Liver (tissue), 10 donors: ENCODE measurements at places on chromosomes 2 and 18. TPM values are rescaled to one million over a fixed set of nuclear protein-coding genes. Genes with fewer than 3 reads are reported as not detected.

DNA sequence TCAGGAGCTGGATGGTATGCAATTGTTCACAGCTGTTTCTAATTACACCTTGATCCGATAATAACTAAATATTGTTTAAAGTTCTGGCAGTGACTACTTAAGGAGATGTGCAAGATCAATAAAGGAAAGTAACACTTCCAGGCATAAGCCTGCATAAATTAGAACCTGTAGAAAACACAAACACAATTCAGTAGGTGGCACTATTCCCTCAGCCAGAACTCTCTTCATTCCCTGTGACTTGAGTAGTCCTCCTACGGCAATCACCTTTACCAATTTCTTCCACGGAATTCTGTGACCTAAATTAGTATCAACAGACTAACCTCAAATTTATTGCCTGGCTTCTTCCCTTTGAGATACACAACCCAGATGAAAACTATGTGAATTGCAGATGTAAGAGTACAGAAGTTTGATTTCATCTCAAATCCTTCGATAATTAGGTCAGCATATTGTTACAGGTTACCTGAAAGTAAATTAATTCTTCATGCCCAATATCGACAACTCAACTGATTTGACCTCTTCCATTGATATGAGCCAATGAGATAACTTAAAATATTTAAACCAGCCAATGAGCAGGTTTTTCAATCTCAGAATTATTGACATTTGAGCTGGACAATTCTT is 137.8 kb downstream of the PID1 start:
- no peak for DNase-seq

DNA sequence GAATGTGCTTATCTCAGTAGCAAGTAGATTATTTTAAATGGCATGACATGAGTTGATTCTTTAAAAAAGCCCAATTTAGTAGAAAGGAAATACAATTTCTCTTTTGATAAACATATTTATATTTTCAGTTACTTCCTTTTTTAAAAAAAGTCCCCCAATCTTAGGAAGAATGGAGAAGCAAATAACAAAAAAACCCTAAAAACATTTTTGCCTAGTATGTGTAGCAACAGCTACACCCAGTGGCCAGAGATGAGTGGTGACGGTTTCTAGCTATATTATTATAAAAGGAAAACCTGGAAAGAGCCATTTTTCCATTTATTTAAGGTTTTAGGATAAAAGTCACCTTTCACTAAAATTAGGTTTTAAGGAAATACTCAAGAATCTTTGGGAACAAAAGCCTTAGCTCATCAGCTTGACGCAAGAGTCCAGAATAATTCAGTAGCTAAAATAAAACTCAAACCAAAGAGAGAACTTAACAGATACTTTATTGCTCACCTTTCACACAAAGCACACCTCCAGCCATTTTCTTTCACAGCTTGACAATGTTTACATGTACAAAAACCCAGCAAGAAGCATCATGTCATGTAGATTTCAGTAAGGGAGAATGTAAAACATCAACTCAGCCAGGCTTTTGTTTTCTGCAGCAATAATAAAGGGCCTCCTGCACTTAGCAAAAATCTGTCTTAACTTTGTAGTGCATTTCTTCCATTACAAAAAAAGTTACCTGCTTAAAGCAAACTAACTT is 15.7 kb downstream of the FAM98A start:
- DNase-seq: no peak

- DNase-seq: no peak
Measured at GRCh38 chr2:58432491-58433170, 191.5 kb upstream of the FANCL start.

GRCh38 chr2:219562049-219563020 is 9.0 kb downstream of the OBSL1 start:
- DNase-seq: no peak

GRCh38 chr2:29115797-29116781 is 874 bp downstream of the CLIP4 start:
- no peak for DNase-seq

Gene CFAP221
- 0.23 TPM for total RNA-seq

Gene MARCHF4
- not detected for total RNA-seq

DNA sequence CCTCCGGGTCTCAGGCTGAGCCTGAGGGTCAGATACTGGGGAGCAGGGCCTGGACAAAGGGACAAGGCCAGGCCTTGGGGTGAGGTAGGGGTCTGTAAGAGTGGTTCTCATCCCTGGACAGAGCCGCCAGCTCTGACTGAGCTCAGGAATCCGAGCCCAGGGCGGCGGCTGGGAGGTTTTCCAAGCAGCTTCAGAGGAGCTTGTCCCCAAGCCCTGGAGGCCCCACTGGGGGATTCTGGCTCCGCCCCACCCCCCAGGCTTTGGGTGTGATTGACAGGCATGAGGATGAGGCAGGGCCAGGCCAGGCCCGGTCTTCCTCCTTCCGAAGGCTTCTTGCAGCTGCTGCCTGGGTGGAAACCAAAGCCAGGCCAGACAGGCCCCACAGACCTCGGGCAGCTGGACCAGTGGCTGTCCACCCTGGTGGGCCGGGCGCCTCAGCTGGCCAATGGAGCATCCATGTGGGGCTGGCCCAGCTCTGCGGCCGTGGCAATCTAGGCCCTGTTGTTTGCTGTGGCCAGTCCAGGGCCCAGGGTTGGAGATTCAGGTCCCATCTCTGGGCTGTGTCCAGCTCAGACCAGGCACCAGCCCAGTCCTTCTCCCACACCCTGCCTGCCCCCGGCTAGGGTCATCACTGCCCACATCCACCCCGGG is 23.1 kb upstream of the GPC1 start:
- DNase-seq: no peak

DNA sequence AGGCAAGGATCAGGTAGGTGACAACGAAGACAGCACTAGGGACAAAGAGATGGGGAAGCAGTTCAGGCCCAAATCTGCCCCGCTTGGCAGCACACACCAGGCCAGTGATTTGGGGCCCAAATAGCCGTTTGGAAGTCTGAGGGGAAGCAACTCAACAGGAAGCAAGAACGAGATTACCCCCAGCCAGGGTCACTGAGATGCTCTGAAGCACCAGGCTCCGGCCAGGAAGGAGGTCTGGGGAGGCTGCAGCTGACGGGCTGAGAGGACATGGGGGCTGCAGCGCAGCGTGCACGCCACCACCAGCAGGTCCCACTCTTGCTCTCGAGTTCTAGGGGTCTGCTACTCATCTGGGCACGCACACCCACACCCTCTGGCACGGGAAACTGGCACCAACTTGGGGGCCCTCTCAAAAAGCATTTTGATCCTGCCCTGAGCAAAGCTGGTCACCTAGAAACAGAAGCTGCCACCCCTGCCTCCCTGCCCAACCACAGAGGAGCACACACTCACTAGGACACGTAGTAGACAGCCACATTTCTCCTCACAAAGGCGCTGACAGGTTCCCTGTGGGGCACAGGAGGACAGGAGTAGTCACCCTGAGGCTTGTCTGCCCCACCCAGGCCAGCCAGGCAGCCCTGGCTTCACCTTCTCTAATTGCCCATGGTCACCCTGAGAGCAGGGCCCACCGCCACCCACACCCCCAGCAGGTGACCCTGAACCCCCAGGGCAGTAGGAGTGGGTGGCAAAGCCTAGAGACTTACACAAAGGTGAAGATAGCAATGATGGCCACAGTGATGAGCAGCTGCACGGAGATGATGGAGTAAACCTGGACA is 8.4 kb downstream of the PNKD start:
- DNase-seq: no peak

DNA sequence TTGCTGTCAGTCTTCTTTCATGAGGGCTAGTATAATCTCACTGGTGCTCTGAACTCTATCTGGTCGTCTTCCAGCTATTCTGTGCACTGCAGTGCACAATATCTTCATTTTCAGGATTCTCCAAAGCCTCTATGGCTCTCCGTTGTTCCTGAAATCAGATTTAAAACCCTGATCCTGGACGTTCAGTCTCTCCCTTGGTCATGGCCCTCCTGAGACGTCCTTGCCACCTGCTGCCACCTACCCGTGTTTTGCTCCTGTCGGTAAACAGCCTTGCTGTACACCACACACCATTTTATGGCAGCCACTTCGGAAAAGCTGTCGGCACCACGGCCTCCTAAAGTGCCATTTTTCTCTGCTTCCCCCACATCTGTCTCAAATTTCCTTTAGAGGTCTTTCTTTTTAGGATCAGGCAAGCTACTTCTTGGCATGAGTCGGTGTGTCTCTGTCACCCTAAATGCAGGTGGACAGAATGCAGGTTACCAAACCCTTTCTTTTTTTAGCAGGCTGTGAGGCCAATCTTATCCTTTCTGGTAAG is 170.0 kb downstream of the HRH4 start:
- no peak for DNase-seq

Gene TSPYL6
- not detected for total RNA-seq

- DNase-seq: no peak
Measured at GRCh38 chr18:949724-950631, 45.3 kb downstream of the ADCYAP1 start.
